ENCODE measurements at places on chromosomes 2 and 18.

DNA sequence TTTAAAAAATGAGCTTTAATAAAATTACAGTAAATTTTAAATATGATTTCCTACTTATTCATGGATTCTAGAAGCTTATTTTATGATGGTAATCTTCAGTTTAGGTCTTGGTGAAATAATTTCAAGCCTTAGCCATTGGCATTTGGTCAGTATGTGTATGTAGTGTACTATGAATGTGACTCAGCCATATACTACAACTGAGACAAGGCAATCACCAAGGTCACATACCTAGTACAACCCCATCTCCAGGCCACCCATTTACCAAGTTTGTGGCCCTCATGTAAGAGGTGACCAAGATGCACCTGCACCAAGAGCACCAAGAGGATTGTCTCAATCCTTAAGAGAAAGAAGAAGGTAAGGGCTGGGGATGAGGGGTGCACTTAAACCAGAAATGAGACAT, 54.8 kb upstream of the FRZB start:
- no peak for DNase-seq

GRCh38 chr2:67169417-67170140, 227.6 kb upstream of the ETAA1 start:
- DNase-seq, result no peak

- no peak for DNase-seq
Observed at GRCh38 chr2:3283206-3283605, 94.4 kb downstream of the EIPR1 start.

DNA sequence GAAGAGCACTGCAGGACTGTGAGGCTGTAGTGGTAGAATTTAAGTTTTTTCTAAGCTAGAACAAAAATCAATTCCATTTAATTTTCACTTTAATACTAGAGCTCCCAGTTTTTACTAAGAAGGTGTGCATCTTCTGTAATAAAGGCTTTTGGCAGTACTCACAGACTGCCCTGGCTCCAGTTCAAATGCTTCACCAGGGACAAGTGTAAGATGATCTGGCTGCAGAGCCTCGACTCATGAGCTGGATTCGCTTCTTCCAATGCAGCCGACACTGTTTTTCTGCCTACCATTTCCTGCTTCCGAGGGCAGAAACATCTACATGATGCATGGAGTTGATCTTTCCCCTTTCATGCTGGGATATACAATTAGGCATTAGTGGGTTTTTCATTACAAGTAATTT, 87.0 kb downstream of the FARSB start:
- no peak for DNase-seq

DNA sequence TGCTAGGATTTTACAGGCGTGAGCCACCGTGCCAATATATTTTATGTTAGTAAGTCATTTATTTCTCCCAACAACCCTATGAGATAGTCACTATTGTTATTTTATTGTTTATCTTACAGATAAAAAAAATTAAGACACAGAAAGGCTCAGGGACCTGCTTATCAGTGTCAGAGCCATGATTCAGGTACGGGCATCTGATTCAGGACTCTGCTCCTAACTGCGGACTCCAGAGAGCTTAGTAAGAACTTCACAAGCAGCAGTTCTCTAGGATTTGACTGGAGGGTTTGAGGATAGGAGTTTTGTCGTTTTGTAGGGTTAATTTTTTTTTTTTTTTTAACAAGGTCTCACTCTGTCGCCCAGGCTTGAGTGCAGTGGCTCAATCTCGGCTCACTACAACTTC, 174.2 kb downstream of the BCL11A start:
- DNase-seq, result no peak

GRCh38 chr18:48597110-48597509, 58.3 kb downstream of the CTIF start:
- DNase-seq, result no peak

- DNase-seq, result no peak
Observed at GRCh38 chr18:43596105-43596712, 318.9 kb upstream of the SYT4 start.

DNA sequence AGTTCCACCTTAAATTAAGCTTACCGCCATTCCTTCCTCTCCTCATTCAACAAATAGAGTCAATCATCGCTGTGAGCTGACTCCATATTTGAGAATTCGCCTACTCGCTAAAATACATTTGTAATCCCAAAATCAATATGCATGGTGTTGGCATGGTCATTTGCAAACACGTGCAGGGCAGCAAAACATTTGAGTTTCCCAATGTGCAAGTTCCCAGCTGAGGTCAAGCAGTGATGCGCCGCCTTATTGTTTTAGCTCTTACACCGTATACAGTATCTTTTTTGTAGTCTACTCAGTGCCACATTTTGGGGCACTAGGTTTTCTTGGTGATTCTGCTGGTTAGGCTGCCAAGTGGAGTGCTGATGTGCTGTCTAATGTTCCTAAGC, 73.3 kb upstream of the MGAT4A start:
- no peak for DNase-seq

DNA sequence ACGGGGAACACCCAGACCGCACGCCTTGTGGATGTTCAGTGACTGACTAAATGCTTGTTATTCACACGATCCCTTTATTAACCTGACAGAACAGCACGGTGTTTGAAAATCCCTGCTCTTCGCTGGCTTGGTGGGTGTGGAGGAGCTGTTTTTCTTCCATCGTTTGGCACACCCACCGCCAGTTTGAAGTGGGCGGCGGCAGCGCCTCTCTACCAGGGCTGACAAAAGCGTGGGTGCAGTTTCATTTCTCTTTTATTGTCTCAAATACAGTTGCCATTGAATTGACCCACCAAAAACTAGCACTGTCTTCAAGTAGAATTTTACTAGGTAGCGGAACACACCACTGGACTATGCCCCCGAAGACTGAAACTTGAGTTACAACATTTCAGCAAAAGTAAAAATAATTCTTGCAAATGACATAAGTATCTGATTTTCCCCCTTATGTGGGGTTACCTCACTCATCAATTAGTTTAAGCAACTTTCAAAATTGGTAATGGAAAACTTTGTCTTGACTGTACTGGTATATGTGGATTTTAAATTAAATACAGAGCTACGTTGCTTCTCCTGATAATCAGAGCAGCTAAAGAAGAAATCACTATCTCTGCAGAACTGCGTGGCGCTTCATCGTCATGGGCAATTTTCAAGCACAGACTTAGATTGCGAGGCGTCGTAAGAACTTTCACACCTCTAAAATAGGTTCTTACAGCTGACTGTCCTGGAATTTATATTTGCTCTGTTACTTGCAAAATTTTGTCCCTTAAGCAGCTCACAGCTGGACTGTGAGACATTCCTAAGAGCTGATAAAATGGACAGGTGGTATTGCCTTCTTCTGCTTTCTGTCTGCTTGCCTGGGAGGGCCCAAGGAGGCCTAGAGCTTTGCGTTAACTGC, 60.9 kb downstream of the LDLRAD4 start:
- no peak for DNase-seq

DNA sequence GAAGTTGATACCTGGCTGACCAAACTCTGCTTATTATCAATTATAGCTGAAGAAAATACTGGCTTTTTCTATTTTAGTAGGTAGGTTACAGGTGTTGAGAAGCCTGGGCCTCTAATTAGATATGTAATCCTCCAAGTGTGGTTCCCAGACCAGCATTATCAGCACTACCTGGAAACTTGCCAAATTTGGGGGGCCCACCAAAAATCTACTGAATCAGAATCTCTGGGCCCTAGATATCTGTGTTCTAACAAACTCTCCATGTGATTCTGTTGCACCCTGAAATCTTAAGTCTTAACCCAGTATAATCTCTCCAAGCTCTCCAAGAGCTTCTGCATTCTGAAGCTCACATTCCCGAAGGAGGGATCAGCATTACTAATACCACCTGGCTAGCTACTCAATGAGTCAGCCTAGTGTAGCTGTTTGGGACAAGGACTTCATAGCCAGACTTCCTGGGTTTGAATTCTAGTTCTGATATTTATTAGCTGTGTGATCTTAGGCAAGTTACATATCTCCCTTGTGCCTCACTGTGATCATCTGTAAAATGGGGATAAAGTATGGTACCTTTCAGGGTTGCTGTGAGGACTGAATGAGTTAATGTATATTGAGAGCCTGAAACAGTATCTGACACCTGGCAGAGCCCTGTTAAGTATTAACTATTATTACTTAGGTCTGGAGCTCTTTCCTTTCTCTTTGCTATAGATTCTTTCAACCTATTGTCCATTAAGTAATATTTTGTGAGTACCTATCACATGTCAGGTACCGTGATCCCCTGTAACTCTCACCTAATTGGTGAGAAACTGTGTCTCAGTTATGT, 94.1 kb upstream of the CD302 start:
- DNase-seq, result no peak
